Urothelium cell line (cell line): ENCODE measurements at places on chromosomes 1 and 21.
A peak's percentile ranks its signal among the peaks of the same experiment; 100 is the strongest.

GRCh38 chr1:48750109-48750508 lies 26.6 kb downstream of the BEND5 start:
- DNase-seq, result no peak

DNA sequence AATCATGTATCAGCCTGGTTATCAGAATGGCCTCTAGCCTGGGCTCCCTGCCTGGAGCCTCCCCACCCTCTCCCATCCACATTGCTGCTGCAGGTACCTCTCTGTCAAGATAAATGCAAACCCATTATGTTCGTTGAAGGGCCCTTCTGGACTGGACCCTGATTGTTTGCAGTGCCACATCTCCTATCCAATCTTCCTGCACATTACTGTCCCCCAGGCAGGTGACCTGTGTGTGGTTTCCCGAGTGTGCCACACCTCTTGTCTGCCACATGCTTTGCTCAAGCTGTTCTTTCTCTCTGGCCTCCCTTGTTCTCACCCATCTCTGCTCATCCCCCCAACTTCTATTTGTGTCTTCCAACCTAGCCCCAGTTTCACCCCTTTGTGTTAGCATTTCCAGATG lies 32.4 kb downstream of the IER5 start:
- DNase-seq, result no peak

GRCh38 chr1:36411674-36412648 lies 14.3 kb upstream of the LSM10 start:
- DNase-seq, result no peak

- no peak for DNase-seq
Measured at GRCh38 chr1:3161176-3161840, 92.3 kb downstream of the PRDM16 start.

DNA sequence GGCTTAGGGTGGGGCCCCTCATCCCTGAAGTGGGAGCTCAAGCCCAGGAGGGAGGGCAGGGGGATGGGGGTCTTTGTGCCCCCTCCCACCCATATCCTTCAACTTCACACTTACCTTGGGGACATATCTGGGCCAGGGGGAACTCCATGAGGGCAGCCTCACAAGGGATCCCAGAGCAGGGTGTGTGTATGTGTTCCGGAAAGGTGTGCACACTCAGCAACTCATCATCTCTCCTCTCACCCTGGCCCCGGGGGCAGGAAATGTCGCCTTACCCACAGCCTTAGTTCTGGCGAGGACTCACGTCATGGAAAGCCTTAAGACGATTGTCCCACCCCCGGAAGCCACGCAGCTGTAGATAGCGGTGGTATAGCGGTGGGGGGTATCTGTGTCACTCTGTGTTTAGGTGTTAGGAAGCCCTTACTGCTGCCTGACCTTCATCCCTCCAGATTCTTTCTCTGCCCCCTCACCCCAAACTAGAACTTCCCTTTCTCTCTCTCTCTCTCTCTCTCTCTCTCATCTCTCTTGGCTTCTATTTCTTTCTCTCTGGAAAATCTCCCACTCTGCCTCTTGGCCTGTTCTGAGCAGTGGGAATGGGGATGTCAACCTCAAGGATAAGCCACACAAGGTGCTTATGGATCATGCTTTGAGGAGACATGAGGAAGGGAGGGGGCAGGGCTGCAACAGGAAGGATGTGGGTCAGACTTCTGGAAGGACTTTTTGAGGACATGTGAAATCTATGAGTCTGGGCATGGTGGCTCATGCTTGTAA lies at the start of gene SH2D2A:
Gene SH2D2A (minus strand): TSS at position 288 of the 768 bp plus-strand sequence. CDS start 140 bp downstream, at position 148.
- no peak for DNase-seq

DNA sequence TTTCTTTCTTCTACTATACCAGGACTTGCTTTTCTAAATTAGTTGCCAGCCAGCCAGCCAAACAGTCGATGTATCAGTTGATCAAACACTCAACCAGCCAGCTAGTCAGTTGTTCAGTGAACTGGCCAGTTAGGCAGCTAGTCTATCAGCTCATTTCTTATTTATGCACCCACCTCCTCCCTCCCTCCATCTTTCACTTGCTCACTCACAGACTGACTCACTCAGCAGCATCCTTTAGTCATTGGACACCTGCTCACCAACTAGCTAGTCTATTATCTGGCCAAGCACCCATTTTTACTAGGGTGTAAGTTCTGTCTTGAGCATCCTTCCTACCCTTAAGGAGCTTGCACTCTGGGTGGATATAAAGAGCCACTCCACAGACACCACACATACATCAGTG lies 5.9 kb upstream of the SPRR4 start:
- DNase-seq, result no peak

DNA sequence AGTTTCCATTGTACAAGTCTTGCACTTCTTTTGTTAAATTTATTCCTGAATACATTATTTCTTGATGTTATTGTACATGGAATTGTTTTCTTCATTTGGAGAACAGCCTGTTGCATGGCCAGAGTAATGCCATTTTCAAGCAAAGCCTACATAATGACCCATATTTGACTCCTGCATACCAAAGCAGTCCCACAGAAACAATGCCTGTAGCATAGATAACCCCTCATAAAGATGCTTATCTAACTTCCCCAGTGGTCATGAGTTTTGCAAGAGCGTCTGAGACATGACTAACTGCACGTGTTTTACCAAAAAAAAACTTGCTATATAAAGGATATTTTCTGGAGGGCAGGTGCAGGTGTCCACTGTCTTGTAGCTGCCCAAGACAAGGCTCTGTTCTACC lies 30.3 kb upstream of the RLF start:
- DNase-seq, result no peak

GRCh38 chr1:112165375-112165774 lies 175.9 kb upstream of the KCND3 start:
- no peak for DNase-seq

- DNase-seq, result peak; percentile 44
Measured at GRCh38 chr1:28313702-28314546, 14.9 kb upstream of the MED18 start.
